Cardiac ventricle fibroblast (primary cell): ENCODE measurements at places on chromosomes 4 and X. TPM values are rescaled to one million over a fixed set of nuclear protein-coding genes. Genes with fewer than 3 reads are reported as not detected.

USP46 gene
- 7.2 and 8.9 TPM in 2 replicates for total RNA-seq

HELT gene
- not detected in 2 replicates for total RNA-seq

MGARP gene
- 7.2 and 7.6 TPM in 2 replicates for total RNA-seq

SLC6A14 gene
- total RNA-seq, result not detected in 2 replicates

DUX4 gene
- total RNA-seq, result not detected in 2 replicates

SLC26A1 gene
- 0.15 TPM in 1 of 2 replicates, not detected in the other for total RNA-seq

DOCK11 gene
- 18.1 and 18.8 TPM in 2 replicates for total RNA-seq

PNMA6F gene
- total RNA-seq, result not detected in 2 replicates

RAB40A gene
- total RNA-seq, result 0.64 and 1.1 TPM in 2 replicates

COMMD8 gene
- total RNA-seq, result 10.2 and 11.2 TPM in 2 replicates

GUCY1A1 gene
- total RNA-seq, result 8.5 and 10.3 TPM in 2 replicates

CABS1 gene
- total RNA-seq, result not detected in 2 replicates

USP27X gene
- 2.1 and 2.6 TPM in 2 replicates for total RNA-seq

CTAG1B gene
- not detected in 2 replicates for total RNA-seq

MUC7 gene
- not detected in 2 replicates for total RNA-seq
